ENCODE measurements at places on chromosomes 6 and 20. TPM values are rescaled to one million over a fixed set of nuclear protein-coding genes. Genes with fewer than 3 reads are reported as not detected.

DNA sequence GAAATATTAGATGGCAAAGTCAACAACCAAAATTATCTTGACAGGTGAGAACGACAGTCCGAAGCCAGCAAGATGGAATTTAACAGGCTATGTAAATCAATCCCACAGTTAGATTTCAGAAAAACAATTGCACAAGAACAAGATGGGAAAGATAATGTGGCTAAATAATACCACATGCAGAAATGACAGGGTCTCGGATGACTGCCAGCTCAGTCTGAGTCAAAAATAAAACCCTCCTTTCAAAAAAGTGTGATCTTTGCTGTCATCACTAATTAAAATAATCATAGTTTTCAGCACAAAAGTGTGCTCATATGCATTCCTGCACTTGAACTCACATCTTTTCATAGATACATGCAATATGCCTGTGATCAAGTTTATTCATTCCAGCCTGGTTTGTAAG lies 25.9 kb downstream of the FOXQ1 start:
- DNase-seq: no peak

DNA sequence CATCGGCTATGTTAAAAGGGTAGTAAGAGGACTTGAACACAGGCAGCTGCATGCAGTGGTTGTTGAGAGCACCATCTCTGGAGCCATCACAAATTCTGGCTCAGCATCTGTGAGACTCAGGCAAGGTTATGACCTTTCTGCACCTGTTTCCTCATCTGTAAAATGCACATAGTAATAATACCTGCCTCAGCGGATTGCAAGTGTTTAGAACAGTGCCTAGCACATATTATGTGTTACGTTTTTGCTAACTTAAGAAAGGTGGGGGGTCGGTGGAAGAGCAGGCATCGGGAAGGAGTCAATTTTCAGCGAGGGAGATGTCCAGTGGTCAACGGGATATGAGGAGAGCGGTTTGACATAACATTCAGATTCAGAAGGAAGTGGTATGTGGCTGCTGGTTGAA lies 2.9 kb downstream of the LY6G5C start:
- DNase-seq: no peak

DNA sequence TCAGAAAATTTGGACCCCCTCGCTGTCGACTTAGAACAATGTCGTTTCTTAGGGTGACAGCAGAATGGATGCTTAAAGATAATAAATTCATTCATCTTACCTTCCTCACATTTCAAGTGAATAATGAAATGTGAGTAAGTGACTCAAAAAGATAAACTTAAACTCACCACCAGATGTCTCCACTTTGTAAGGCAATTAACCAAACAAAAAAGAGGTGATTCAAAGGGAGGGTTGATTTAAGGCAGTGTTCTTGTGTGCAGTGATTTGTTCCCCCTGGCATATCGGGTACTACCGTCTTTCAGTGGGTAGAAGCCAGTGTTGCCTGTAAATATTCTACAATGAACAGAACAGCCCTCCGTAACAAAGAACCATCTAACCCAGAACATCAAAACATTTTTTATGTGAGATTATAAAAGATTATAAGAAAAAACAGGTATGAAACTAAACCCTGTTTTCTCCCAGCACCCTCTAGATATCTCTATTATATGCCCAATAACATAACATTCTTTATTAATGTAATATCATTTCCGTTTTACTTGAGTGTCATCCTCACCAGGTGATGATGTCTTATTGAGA lies 589.7 kb downstream of the CBLN4 start:
- no peak for DNase-seq

- DNase-seq: no peak
These were observed 142.6 kb upstream of the ZNF217 start for GRCh38 chr20:53736122-53736756.

GRCh38 chr20:7660165-7660564 lies 280.1 kb downstream of the HAO1 start:
- DNase-seq: no peak

DNA sequence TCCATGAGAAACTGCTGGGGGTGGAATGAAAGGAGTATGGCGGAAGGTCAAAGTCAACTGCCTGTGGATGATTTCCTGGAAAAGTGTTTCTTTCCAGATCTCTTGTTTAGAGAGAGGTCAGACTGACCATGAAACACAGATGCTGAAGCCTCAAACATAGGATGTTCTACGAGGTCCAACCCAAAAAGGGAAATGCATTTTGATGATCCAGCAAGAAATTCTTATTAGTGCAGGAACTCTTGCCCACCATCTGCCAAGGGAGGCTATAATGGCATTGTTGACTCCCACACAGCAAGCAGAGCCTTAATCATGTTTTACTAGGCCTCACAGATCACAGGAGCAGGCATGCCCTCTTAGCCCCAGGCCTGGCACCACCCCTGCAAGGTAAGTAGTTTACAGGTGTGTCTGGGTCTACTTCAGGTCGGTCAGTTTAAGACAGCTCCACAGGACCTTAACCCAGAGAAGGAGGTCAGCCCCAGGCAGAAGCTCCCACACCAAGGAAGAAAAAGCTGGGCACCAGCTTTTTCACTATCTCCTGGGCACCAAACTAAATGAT lies 67.6 kb upstream of the CNKSR3 start:
- no peak for DNase-seq

- no peak for DNase-seq
These were observed 11.4 kb downstream of the TJAP1 start for GRCh38 chr6:43488667-43489276.

- no peak for DNase-seq
These were observed 620.0 kb downstream of the PKHD1 start for GRCh38 chr6:51467231-51467952.

- no peak for DNase-seq
These were observed 175.6 kb downstream of the AIG1 start for GRCh38 chr6:143236151-143236798.

DNA sequence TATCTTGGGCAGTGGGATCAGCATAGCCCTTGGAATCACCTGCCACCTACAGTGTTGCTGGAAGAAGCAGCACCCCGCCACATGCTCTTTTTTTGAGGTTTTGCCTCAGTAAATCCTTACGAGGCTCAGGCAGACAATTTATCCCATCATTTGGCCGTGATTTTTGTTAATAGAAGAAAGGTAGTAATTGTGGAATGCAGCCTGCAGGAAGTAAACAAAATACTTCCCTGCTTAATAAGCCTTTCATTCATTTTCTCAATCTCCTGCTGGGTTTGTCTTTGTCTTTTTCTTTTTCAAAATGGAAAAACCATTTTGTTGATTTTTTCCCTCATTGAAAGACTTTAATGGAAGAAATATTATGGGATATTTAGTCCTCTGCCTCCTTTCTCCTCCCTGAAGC lies 93.7 kb upstream of the CD83 start:
- DNase-seq: no peak

FAM110A gene
- total RNA-seq: 35.1 TPM

DNA sequence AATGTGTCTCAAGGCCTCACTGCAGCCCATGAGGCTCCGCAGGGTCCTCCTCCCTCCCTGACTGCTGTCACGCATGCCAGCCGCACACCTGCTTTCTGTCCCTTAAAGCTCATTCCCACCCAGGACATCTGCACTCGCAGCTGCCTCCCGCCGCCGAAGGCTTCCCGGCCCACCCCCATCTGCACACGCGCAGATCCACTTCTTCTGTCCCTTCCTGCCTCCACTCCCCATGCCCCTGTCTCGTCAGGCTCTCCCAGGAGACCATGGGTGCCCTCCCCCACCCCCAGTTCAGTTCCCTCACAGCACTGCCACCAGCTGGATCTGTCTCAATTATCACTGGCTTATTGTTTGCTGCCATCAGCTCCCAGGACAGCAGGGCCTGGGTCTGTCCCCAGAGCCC lies 63.0 kb downstream of the RIPOR3 start:
- no peak for DNase-seq

WFDC10B gene
- total RNA-seq: 1.9 TPM

GRCh38 chr6:136470044-136470443 lies 80.2 kb downstream of the MAP7 start:
- DNase-seq: no peak

DNA sequence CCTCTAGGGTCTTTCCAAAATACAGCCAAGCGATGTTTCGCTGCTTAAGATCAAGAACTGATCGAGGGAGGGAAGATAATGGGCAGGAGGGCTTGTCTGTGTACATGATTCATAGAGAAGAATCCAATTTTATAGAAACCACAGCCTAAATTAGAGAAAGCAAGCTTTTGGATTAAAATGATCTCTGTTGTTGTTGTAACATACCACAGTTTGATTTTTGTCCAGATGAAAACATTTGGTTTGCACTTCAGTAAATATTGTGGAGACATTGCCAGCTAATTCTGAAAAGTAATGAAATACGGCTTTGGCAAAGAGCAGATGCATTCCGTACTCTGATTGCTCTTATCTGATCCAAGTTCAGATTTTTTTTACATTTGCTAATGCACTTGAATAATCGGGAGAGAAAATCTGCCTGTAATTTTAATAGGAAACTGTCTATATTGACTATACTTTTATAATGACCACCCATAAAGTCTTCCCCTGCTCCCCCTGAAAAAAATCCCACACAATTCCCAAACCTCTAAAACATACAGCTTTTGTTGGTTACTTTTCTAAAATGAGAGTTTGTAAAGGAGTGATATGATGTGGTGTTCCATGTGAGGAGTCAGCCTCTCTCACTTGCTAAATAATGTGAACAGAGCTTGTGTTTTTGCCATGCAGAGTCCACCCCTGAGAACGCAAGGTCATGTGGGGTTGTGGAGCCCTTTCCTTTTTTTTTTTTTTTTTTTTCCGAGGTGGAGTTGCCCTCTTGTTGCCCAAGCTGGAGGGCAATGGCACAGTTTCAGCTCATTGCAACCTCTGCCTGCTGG lies 199.9 kb downstream of the DTNBP1 start:
- no peak for DNase-seq

CPNE1 gene
- total RNA-seq: 200 TPM

RAD21L1 gene
- not detected for total RNA-seq

DNA sequence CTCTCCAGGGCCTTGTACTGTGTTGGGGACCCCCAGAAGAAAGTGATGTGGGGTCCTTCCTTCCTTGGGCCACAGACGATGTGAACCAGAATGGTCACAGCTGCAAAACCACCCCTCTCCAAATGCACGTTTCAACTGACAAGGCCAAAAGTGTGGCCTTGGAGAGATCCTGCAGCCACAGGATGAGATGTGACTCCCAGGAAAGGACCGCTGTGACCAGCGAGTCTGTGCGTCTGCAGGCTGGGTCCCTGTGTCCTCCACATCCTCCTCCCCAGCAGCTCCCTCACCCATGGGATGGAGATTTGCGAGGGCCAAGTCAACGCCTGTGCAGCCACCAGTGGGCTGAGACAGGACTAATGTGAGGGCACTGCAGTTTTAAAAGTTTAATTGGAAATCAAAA lies 247.0 kb downstream of the ERMARD start:
- DNase-seq: peak; percentile 23

DNA sequence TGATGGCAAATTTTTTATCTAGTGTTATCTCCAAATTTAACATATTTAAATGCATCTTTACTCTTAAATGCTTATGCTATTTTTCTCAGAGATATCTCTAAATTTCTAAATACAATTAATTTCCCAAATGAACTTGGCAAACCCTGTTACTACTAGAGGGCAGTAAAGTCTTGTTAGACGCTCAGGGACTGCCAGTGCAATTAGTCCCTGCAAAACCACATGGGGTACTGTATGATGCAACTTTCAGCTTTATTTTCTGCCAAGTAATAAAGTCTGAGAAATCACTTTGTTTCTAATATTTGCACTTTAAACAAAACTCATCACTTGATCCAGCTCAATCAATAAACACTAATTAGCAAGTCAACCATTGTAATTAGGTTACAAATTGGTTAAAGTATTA lies 76.0 kb upstream of the ADGRB3 start:
- no peak for DNase-seq

GRCh38 chr20:7505152-7505834 lies 435.0 kb downstream of the HAO1 start:
- DNase-seq: no peak
